Activated naive CD8-positive, alpha-beta T cell treated with anti-CD3 and anti-CD28 coated beads, Interleukin-2, amount 10 ng/mL, durations not matched to agents 7 days and 5 days (primary cell): ENCODE measurements at places on chromosomes 11 and 22.

GRCh38 chr11:22780952-22781593, 48.5 kb downstream of the SVIP start:
- peaks cover 6% of the 10 kb centered on the region for H3K4me1 ChIP-seq
- no peak overlapping the region for H3K4me3 ChIP-seq
- DNase-seq: no peak
- no peaks in the 10 kb centered on the region for H3K27me3 ChIP-seq

DNA sequence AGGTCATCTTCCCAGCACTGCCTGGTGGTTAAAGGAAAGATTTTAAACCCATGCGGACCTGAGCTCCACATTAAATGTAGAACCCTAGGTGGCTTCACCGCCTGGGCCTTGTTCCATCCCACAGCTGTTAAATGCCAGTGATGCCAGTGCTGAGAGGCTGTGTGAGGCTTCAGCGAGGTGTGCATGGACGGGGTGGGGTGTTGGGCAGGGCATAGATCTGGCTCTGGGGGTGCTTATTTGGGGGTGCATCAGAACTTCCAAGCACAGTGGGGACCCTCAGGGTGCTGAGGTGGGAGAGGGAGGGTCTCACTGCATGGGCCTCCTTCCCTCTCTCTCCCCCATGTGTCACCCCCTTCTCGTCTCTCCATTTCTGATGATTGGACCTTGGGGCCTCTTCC, 90.1 kb upstream of the B3GAT1 start:
- no peaks in the 10 kb centered on the region for H3K4me1 ChIP-seq
- DNase-seq: no peak
- H3K4me3 ChIP-seq: no peak overlapping the region
- H3K36me3 ChIP-seq: no peaks in the 10 kb centered on the region
- H3K27me3 ChIP-seq: peaks cover 12% of the 10 kb centered on the region
- no peak overlapping the region for H3K27ac ChIP-seq

GRCh38 chr22:27151407-27151806, 494.0 kb downstream of the MIAT start:
- no peak overlapping the region for H3K27ac ChIP-seq
- no peak overlapping the region for H3K4me3 ChIP-seq
- no peaks in the 10 kb centered on the region for H3K36me3 ChIP-seq
- peaks cover 1% of the 10 kb centered on the region for H3K4me1 ChIP-seq

- H3K36me3 ChIP-seq: no peaks in the 10 kb centered on the region
- H3K27ac ChIP-seq: no peak overlapping the region
- DNase-seq: no peak
- H3K4me1 ChIP-seq: peaks cover 8% of the 10 kb centered on the region
- H3K27me3 ChIP-seq: peaks cover 26% of the 10 kb centered on the region
- H3K4me3 ChIP-seq: no peak overlapping the region
Measured at GRCh38 chr11:45650166-45651095, 15.0 kb downstream of the CHST1 start.

- no peak overlapping the region for H3K4me3 ChIP-seq
- H3K27me3 ChIP-seq: peaks cover 5% of the 10 kb centered on the region
- no peak for DNase-seq
- peaks cover 12% of the 10 kb centered on the region for H3K4me1 ChIP-seq
Measured at GRCh38 chr11:66969584-66970225, 5.4 kb upstream of the C11orf86 start.

DNA sequence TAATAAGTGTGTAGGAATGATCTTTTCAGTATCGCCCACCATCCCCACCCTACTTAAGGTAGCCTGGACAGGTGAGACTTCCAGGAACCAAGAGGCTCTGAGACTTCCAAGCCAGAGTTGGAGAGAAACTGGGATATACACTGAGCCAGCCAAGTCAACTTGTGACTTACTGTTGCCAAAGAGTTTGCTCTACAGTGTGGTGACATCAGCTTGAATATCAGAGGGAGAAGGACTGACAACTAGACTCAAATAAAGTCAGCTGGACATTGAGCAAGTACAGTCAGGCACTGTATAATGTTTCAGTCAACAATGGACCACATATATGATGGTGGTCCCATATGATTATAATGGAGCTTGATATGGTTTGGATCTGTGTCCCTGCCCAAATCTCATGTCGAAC, 1.2 kb upstream of the MMP10 start:
- no peaks in the 10 kb centered on the region for H3K36me3 ChIP-seq
- no peak overlapping the region for H3K27ac ChIP-seq
- H3K4me3 ChIP-seq: no peak overlapping the region
- no peaks in the 10 kb centered on the region for H3K4me1 ChIP-seq

- H3K36me3 ChIP-seq: no peaks in the 10 kb centered on the region
- DNase-seq: no peak
- H3K4me3 ChIP-seq: peak overlapping the region; percentile 19
- H3K27ac ChIP-seq: no peak overlapping the region
- H3K4me1 ChIP-seq: no peaks in the 10 kb centered on the region
Measured at GRCh38 chr11:68954836-68955606, 25.8 kb downstream of the MRGPRD start.

- H3K4me3 ChIP-seq: no peak overlapping the region
- H3K36me3 ChIP-seq: no peaks in the 10 kb centered on the region
- H3K27me3 ChIP-seq: peaks cover 14% of the 10 kb centered on the region
Measured at GRCh38 chr11:112421879-112422278, 161.2 kb upstream of the PLET1 start.

- H3K4me1 ChIP-seq: peaks cover 62% of the 10 kb centered on the region
- H3K27ac ChIP-seq: peak overlapping the region; percentile 94
- peak; percentile 57 for DNase-seq
Measured at GRCh38 chr22:40400159-40400558, 29.8 kb downstream of the SGSM3 start.

DNA sequence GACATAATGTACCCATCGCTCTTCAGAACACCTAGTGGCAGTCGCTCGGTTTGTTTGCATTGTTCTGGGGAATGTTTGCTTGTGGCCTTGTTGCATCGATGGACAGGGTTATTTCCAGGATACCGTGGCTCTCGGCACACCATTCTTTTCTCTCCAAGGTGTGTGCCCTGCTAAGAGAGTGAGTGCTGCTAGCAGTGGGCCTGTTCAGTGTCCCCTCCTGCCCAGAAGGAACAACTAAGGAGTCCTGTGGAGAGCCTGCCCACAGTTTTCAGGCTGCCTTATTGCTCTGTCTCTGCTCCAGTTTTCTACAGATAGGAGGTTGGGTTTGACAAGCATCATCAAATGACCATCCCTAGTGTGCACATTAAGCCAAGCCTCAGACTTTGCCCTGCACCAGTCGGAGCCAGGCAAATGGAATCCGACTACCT, 1.4 kb downstream of the CRY2 start:
- H3K27me3 ChIP-seq: peaks cover 11% of the 10 kb centered on the region
- DNase-seq: no peak
- no peak overlapping the region for H3K27ac ChIP-seq
- H3K4me1 ChIP-seq: peaks cover 32% of the 10 kb centered on the region

GRCh38 chr11:31424652-31425051, 55.0 kb downstream of the DNAJC24 start:
- no peaks in the 10 kb centered on the region for H3K27me3 ChIP-seq
- no peak overlapping the region for H3K27ac ChIP-seq
- no peaks in the 10 kb centered on the region for H3K4me1 ChIP-seq
- no peak for DNase-seq

- H3K27me3 ChIP-seq: no peaks in the 10 kb centered on the region
- no peak for DNase-seq
- H3K27ac ChIP-seq: no peak overlapping the region
- no peak overlapping the region for H3K4me3 ChIP-seq
Measured at GRCh38 chr11:76159983-76160661, 46.2 kb downstream of the WNT11 start.

DNA sequence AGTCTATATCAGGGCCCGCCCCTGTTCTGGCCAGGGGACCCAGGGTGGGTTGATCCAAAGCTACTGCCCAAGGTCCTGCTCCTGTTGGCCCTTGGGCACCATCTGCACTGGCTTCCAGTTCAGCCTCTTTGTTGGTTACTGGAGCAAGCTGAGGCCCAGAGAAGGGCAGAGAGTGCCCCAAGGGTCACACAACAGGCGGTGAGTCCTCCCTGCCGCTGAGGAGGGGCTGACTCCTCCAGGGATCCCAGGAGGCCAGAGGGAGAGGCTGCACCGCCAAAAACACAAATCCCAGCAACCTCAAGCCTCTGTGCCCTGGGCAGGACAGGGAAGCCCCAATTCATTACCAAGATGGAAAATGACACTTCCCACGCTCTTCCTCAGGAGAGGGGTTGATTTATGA, 61.3 kb downstream of the MACROD1 start:
- no peaks in the 10 kb centered on the region for H3K36me3 ChIP-seq
- H3K27ac ChIP-seq: no peak overlapping the region
- no peaks in the 10 kb centered on the region for H3K27me3 ChIP-seq

DNA sequence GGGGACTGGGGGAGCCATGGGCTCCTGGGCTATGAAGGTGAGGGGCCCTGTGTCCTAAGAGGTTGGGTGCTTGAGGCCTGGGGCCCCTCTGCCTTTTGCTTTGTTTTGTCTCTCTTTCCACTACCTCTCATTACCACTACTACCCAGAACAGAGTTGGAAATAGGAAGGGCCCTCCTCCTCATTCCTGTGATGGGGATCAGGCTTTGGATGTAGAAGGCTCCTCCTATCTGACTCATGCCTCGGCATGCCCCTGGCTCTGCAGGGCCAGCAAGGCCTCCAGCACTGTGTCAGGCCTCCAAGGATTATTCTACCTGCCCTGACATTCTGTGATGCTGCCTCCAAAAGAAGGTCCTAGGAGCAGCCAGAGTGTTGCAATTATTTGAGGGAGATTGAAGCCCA, 766 bp downstream of the IZUMO1R start:
- no peaks in the 10 kb centered on the region for H3K36me3 ChIP-seq
- H3K27ac ChIP-seq: no peak overlapping the region
- H3K27me3 ChIP-seq: peaks cover 12% of the 10 kb centered on the region
- H3K4me1 ChIP-seq: no peaks in the 10 kb centered on the region
- H3K4me3 ChIP-seq: no peak overlapping the region
- DNase-seq: no peak

DNA sequence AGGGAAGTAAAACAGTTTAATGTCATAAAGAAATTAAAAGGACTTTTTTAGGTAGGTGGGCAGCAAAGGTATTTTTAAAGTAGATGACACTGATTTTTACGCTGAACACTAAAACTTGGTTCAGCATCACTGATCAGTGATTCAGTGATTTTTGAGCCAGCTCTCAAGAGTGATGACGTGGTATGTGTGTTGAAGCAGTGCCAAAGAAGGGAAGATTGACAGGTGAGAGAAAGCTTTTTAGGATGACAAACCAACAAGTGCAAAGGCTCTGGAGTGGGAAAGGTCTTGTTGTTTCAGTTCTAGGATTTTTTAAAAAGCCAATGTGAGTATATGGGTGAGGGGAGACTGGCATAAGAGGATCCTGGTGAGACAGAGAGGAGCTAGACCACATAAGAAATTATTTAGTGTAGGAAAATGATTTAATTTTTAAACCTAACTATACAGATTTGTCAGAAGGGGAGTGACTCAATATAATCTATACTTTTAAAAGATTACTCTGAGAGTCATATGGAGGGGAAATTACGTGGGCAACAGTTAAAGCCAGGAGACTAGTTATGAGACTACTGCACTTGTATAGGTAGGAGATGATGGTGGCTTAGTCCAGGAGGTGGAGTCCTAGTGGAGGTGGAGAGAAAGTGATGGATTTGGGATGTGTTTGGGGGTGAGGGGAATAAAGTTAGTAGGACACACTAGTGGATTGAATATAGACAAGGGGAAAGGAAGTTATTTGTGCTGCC, 17.6 kb upstream of the CALCB start:
- H3K36me3 ChIP-seq: no peaks in the 10 kb centered on the region
- H3K4me1 ChIP-seq: peaks cover 2% of the 10 kb centered on the region
- H3K27ac ChIP-seq: no peak overlapping the region
- peaks cover 10% of the 10 kb centered on the region for H3K27me3 ChIP-seq
- no peak for DNase-seq

DNA sequence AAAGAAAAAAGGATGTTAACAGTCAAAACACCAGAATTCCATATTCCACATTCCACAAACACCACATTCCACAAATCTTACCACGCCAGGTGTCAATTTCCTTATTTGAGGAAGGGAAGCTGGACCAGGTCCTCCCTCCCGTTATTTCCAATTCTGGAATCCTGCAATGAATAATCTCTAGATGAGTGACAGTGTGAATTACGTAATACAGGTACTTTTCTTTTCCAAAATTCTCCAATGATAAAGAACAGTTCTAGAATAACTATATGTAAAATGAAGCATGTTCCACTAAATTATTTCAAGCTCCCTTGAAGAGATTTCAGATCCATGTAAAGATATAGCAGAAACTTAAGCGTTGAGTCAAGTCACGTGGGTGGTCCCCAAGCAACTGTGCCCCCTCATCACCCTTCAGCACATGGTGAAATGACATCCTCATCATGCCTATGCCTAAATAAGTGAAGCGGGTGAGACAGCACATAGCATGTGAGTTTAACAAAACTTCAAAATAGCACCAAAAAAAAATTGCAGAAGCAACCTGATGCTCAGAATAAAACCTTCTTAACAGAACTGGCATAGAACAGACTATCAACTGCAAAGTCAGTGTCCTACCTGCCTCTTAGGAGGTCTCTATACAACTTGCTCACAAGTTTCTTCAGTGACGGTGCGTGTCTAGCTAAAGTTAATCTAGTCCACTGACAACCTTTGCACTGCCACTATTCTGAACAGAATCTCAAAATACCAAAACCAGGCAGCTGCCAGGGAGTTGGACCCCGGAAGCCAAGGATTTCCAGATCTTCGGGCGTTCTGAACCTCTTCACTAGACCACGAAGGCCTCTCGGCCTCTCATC, 876 bp downstream of the NFRKB start:
- H3K36me3 ChIP-seq: peaks cover 25% of the 10 kb centered on the region
- H3K4me1 ChIP-seq: peaks cover 19% of the 10 kb centered on the region
- peaks cover 3% of the 10 kb centered on the region for H3K27me3 ChIP-seq
- no peak for DNase-seq
- peak overlapping the region; percentile 86 for H3K27ac ChIP-seq
- H3K4me3 ChIP-seq: peak overlapping the region; percentile 88
